ENCODE measurements at places on chromosomes 6 and 20. TPM values are rescaled to one million over a fixed set of nuclear protein-coding genes. Genes with fewer than 3 reads are reported as not detected.

DNA sequence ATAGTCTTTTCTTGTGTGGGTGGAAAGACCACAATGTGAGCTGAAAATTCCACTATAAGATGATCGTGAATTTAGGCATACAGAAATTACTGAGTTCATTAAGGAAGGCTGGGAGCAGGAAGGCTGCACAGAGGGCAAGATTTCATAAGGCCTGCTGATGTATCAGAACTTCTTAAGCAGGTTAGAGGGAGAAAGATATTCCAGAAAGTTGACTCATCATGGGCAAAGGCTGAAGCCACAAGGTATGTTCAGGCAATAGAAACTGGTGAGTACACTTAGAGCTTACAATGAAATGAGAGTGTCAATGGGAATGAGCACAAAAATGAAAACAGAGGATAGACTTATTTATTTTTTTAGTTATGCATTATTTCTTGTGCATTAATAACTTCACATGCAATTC lies 618.6 kb downstream of the CBLN4 start:
- DNase-seq = no peak

- no peak for DNase-seq
These were observed 101.6 kb downstream of the ATXN1 start for GRCh38 chr6:16659466-16660156.

The C20orf202 gene
- total RNA-seq = not detected

The COL11A2 gene
- 4.6 TPM for total RNA-seq

The RGS17 gene
- not detected for total RNA-seq

The NDUFAF5 gene
- 35.4 TPM for total RNA-seq

- DNase-seq = no peak
These were observed 28.5 kb downstream of the BCL2L1 start for GRCh38 chr20:31693987-31694661.

DNA sequence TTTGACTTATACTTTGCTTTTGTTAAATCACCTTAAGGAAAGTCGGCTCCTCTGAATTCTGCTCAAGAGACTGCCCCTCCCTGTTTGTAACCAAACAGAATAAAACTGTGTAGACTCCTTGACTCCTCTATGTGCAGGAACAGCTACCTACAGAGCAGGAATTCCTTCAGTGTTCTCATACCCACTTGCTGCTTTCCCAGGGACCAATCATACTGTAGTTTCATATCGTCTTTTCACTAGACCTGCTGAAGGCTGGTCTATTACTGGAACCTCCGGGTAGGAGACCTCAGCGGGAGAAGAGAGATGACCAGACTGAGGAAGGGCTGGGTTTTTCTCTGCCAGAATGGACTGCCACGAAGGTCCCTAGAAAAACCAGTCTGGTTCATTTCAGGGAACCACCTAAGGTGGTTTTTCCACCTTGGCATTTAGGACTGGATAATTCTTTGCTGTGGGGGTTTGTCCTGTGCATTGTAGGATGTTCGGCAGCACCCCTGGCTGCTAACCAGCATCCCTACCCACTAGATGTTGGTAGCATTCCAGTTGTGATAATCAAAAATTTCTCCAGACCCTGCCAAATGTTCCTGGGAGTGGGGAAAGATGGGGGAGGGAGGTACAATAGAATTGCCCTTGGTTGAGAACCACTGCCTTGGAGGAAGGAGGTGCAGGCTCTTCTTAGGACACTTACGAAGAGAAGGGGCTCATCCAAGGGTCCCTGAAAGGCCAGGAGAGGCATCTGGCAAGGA lies 80.5 kb downstream of the DNAAF9 start:
- DNase-seq = no peak

The C6orf118 gene
- not detected for total RNA-seq

DNA sequence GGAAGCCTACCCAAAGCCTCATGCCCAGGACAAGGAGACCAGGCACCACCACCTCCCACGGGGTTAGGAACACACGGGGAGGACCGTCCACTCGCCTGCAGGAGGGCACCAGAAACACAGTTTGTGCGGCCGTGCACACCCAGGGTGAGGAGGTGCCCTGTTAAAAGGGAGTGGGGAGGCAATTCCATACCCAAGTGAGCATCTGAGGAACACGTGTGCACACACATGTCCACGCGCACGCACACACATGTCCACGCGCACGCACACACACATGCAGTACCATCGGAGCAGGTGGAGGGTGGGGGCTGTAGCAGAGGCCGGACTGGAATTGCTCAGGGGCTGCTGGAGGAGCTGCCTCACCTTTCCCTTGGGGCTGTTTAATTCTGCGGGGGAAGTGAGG lies 259.4 kb downstream of the TAF4 start:
- no peak for DNase-seq

The MYL9 gene
- not detected for total RNA-seq

- DNase-seq = no peak
These were observed 202.8 kb upstream of the CST7 start for GRCh38 chr20:24746351-24746685.

The FRMD1 gene
- total RNA-seq = not detected

The THEMIS gene
- not detected for total RNA-seq

GRCh38 chr6:70162972-70163371 lies 139.9 kb downstream of the COL9A1 start:
- no peak for DNase-seq

DNA sequence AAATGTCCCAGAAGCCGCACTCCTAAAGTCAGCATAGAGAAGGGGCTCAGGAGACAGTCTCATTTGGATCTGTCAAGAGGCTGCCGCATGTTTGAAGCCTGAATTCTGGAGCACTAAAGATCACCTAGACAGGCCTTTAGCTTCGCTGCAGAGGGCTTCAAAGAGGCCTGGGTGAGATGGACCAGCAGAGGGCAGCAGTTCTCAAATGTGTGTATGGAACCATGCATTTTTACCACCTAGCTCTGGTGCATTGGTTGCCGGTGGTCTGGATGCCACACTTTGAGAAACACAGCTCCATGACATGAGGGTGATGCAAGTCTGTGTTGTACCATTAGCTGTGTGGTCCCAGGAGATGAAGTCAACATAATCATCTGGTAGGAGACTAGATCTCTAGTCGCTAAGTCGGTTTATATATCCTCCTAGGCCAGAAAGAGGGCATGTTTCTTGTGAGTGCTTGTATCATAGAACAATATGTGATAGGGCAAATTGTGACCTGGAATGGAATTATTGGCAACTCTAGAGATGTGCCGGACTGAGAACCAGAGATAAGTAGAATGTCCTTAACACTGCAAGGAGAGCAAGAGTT lies 64.8 kb downstream of the KIAA0319 start:
- peak; percentile 84 for DNase-seq

DNA sequence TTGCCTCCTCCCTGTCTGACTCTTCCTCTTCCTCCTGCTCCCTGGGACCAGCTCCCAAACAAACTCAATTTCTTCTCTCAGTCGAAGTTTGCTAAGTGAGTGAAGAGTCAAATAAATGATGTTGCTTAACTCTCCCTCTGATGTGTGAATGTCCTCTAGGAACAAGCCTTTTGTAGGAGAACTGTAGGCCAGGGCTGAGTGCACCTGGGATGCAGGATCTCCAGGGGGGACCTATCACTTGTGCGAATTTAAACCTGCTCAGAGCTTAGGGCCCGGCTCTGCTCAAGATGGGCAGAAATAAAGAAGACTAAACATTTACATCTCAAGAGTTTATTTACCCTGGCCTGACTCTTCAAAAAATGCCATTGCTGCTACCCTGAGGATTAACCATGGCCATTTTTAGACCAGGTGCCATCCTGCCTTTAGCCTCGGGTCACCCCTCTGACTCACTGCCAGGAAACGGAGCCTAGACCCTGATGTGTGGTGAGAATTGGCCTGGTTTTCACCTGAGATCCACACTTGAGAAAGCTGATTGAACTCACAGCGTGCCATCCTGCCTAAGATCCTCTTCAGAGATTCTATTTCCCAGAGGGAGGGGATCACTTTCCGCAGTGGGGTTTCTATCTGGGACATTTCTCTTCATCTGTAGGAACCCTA lies 63.6 kb upstream of the CD93 start:
- DNase-seq = no peak

All from OCI-LY7 (cell line).